ENCODE measurements at places on chromosomes 11 and 22. TPM values are rescaled to one million over a fixed set of nuclear protein-coding genes. Genes with fewer than 3 reads are reported as not detected.

- no peak overlapping the region for H3K4me3 ChIP-seq
- no peak for DNase-seq
- no peaks in the 10 kb centered on the region for H3K4me1 ChIP-seq
- no peak overlapping the region for H3K27ac ChIP-seq
- H3K36me3 ChIP-seq: no peaks in the 10 kb centered on the region
- no peaks in the 10 kb centered on the region for H3K27me3 ChIP-seq
Observed at GRCh38 chr11:15616130-15617105, 501.7 kb downstream of the INSC start.

DNA sequence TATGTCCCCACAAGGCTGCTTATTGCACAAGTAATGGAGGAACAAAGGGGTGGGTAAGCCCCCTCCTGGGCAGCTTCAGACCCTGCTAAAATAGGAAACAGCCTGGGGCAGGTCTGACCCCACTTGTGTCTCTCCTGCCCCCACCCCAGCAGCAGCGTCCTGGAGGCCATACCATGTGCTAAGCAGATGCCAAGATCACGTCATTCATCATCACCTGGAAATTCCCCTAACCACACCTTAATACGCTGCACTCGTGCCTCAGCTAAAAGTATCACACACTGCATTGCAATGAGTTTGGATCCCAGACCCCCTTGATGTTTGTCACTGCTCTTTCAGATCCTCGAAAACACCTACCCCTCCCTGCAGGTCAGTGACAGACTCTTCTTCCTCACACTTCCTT, 27.8 kb upstream of the GGTLC2 start:
- H3K36me3 ChIP-seq: no peaks in the 10 kb centered on the region
- H3K4me3 ChIP-seq: no peak overlapping the region
- DNase-seq: no peak
- no peak overlapping the region for H3K27ac ChIP-seq

DNA sequence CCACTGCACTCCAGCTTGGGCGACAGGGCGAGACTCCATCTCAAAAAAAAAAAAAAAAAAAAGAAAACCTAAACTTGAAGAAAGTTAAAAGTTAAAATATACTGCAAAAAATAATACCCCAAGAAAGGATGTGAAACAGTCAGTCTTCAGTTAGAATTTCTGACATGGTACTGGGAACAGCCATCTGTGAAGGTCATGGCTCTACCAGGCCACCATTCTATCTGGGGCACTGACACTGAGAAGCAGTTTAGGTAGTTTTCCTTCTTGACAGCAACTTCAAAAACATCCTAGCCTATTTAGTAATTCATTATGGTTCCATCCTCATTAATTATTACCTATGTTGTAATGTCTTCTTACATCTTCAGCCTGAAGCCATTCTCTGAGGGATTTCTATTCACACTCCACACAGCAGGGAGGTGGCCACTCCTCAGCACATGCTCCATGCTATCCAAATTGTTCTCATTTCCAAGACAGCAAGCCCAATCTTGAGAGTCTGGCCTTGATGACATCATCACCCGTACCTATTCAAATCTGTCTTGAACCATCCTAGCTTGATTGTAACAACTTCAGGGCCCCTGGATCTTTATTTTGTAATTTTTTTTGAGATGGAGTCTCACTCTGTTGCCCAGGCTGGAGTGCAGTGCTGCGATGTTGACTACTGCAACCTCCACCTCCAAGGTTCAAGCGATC, 38.2 kb downstream of the SERPIND1 start:
- peaks cover 27% of the 10 kb centered on the region for H3K36me3 ChIP-seq
- H3K4me1 ChIP-seq: no peaks in the 10 kb centered on the region
- no peak overlapping the region for H3K4me3 ChIP-seq
- no peak overlapping the region for H3K27ac ChIP-seq

GRCh38 chr11:688681-689080, 6.3 kb downstream of the DEAF1 start:
- H3K4me3 ChIP-seq: no peak overlapping the region
- H3K27ac ChIP-seq: no peak overlapping the region
- peaks cover 7% of the 10 kb centered on the region for H3K4me1 ChIP-seq

GRCh38 chr11:5384335-5384734, 723 bp downstream of the OR51M1 start:
- H3K27me3 ChIP-seq: no peaks in the 10 kb centered on the region
- DNase-seq: no peak
- H3K4me1 ChIP-seq: no peaks in the 10 kb centered on the region

DNA sequence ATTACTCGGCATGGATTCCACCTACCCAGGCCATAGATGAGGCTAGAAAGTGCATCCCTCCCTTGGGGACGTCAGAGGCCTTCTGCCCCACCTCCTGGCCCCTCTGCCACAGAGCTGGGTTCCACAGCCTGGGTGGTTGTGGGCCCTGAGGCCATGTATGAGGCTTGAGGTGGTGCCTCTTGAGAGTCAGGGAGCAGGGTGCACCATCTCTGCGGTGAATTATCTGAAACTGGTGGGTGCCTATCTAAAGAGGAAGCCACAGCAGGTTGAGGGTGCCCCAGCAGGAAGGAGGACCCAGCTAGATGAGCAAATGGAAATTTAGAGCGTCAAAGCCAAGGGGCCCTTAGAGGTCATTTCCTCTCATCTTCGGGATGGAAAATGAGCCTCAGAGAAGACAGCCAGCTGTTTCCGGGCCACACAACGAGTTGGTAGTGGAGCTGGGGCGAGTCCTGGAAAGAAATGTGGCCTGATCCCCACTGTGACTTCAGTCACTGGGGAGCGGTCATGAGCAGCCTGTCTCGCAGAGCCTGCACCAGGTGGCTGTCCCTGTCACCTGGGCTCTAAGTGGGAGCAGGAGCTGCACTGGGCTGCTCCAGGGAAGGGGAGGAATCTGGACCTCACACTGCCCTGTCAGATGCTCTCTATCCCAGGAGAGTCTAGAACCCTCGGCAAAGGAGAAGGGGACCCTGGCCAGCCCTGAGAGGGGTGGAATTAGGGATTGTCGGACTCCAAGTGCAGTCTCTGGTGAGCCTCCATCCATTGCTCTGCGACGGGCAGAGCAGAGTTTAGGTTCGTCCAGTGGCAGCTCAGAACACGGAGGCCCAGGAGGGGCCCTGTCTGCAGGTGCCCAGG, 7.3 kb downstream of the ADORA2A start:
- no peaks in the 10 kb centered on the region for H3K36me3 ChIP-seq
- no peak overlapping the region for H3K4me3 ChIP-seq
- no peaks in the 10 kb centered on the region for H3K4me1 ChIP-seq

DNA sequence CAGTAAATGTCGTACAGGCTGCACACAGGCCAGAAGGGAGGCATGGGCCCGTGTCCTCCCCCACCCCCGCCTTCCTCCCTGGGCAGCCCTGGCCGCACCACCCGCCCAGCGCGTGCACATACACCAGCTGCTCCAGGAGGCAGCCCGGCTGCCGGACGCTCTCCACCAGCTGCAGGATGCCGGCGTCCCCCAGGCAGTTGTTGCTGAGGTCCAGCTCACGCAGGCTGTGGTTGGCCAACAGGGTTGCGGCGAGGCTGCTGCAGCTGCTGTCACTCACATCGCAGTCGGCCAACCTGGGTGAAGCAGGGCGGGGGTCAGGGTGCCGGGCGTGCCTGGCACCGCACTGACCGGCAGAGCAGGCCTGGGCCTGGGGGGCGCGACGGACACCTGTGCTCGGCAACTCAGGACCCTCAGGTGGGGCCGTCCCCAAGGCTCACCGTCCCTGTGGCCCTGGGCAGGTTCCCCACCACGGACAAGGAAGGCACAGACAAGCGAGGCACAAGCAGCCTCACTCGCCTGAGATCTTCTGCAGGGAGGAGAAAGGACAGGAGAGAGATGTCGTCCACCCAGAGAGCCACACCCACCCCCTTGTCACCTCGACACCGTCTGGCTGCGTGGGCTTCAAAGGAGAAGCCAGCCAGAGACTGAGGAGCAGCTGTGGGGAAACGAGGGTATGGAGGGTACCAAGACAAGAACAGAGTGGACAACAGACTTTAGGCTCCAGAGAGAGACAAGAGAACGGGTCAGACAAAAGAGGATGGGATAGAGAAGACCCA, 12.1 kb downstream of the RNH1 start:
- no peak overlapping the region for H3K4me3 ChIP-seq
- peak; percentile 65 for DNase-seq
- H3K4me1 ChIP-seq: no peaks in the 10 kb centered on the region
- H3K27me3 ChIP-seq: no peaks in the 10 kb centered on the region

DNA sequence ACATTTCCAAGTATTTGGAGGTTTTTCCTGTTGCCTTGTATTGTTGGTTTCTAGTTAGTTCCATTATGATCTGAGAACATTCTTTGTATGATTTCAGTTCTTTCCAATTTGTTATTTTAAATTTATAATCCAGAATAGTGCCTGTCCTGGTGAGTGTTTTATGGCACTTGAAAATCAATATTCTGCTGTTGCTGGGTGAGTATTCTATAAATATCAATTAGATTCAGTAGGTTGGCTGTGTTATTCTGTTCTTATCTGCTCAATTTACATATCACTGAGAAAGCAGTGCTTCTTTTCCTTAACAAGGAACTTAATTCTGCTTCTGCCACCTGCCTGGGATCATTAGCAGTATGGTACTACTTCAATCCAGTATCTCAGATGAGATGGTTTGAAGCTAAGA, 123.5 kb downstream of the SNX19 start:
- H3K36me3 ChIP-seq: no peaks in the 10 kb centered on the region
- H3K27me3 ChIP-seq: no peaks in the 10 kb centered on the region
- no peak for DNase-seq
- H3K4me3 ChIP-seq: no peak overlapping the region

DNA sequence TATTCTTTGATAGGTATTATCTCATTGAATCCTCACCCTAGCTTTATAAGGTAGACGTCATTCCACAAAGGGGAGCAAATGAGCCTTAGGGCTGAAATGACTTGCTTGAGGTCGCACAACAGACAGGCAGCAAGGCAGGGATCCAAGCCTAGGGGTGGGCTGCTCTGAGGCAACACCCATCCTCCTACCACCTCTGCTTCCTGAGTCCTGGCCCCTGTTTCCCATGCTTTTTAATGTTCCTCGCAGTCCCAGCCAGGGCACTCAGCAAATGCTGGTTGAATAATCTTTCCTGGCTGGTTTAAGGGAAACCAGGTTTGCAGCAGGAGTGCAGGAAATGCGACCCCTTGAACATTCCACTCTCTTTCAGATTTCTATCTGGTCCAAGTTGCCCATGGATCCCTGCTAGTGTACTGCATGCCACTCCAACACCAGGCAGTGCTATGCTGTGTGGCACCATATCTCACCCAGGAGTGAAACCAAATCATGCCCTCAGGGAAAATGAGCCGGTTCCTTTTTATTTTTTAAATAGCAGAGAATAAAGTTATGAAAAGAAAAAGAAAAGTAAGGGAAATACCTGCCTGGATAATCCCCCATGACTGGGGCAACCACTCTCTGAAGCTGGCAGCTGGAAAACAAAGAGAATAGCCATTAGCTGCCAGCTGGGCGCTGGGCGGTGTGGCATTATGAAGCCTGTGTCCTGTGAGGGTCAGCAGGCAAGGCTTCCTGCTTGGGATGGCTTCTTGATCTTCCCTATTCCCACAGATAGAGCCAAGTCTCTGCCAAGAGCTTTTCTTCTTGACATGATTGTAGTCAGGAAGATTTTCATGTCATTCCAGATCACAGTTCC, 21.8 kb downstream of the MICAL2 start:
- H3K27ac ChIP-seq: no peak overlapping the region
- DNase-seq: no peak
- H3K4me1 ChIP-seq: no peaks in the 10 kb centered on the region
- no peak overlapping the region for H3K4me3 ChIP-seq

GRCh38 chr11:118380571-118380970, 20.8 kb upstream of the ATP5MG start:
- H3K27ac ChIP-seq: no peak overlapping the region
- H3K27me3 ChIP-seq: no peaks in the 10 kb centered on the region
- no peak overlapping the region for H3K4me3 ChIP-seq

DNA sequence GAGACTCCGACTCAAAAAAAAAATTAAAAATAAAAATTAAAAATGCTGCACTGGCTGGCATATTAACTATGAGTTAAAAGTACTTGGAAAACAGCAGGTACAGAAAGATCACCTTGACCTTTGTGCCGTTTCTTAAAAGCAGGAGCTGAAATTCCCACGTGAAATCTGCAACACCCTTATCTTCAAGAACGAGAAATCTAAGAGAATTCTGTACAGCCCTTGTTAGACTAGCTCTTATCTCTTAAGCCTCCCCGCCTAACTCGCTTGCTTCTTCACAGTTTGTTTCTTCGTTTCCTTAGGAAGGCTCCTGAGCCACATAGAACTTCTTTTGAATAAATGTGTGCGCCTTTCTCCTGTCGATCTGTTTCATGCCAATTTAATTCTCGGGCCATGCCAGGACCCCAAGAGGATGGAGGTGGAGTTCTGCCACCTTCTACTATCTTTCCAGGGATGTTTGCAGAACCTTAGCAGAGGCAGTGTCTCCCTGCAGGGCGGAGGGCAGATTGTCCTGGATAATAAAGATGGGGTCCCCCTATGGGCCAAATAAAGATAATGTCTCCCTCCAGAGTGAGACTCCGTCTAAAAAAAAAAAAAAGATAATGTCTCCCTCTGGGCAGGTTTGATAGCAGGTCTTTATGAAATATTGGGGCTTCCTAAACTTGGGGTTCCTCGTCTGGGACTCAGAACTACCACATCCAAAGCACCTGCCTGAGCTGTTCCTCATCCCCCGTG, 27.4 kb upstream of the SYT8 start:
- DNase-seq: no peak
- no peaks in the 10 kb centered on the region for H3K27me3 ChIP-seq

DNA sequence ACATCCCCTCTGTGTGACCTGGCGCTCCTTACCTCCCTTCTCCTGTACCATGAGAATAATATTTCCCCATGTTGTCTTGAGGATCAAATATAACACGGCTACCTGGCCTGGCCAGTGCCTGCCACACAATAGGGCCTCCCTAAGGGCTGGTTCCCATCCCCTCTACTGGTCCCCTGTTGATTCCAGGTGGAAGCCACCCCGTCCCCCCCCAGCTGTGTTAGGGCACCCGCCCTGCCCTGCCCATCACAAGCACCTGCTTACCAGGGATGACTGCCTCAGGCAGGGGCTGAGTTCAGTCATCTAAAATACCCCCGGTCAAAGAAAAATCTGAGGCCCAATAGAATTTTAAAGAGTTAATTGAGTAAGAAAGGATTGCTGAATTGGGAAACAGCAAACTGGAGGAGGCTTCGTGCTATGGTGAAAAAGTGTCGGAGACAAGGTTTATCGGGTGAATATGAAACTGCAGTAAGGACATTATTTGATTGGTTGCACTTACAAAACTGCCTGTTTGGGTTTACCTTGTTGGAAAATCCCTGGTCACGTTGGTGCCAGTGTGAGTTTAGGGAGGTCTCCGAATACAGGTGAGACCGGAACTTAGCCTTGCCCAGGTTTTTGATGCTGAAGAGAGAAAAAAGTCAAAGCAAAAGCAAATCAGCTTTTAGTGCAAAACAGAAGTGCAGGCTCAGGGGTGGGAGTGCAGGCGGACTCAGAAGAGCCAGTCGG, 5.2 kb downstream of the APOL1 start:
- H3K36me3 ChIP-seq: no peaks in the 10 kb centered on the region
- peak; percentile 21 for DNase-seq
- H3K27ac ChIP-seq: peak overlapping the region; percentile 53
- peaks cover 12% of the 10 kb centered on the region for H3K4me1 ChIP-seq
- H3K27me3 ChIP-seq: no peaks in the 10 kb centered on the region

GRCh38 chr11:33775467-33775807, 1.1 kb upstream of the FBXO3 start:
- DNase-seq: no peak
- peaks cover 28% of the 10 kb centered on the region for H3K4me1 ChIP-seq
- no peak overlapping the region for H3K27ac ChIP-seq
- no peaks in the 10 kb centered on the region for H3K27me3 ChIP-seq

Gene CEP57
- total RNA-seq: 33.4 TPM

Gene FAM180B
- total RNA-seq: not detected

Gene MS4A12
- total RNA-seq: not detected

Gene NXPE2
- 0.22 TPM for total RNA-seq

Gene HEPHL1
- not detected for total RNA-seq

Gene ST14
- 139 TPM for total RNA-seq
